Stimulated activated effector memory CD8-positive, alpha-beta T cell treated with anti-CD3 and anti-CD28 coated beads, Interleukin-12 subunit alpha, Interleukin-12 subunit beta, amount 100 ng/mL, for 72 hours (primary cell): ENCODE measurements at places on chromosomes 4 and X.

- no peak for DNase-seq
Observed at GRCh38 chr4:170015285-170015684, 10.9 kb downstream of the MFAP3L start.

DNA sequence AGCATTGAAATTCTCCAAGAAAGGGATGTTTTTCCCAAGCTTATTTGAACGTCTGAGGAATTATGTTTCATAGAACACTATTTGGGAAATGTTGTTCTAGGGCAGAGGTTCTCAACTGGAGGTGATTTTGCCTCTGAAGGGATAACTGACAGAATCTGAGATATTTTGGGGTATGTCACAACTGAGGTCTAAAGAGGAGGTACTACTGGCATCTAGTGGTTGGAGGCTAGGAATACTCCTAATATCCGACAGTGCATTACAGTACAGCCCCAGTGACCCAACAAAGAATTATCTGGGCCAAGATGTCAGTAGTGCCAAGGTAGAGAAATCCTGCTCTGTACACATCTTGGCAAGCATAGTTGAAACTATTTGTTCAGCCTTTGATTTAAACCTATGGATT is 6.4 kb downstream of the HSPA4L start:
- DNase-seq, result no peak

DNA sequence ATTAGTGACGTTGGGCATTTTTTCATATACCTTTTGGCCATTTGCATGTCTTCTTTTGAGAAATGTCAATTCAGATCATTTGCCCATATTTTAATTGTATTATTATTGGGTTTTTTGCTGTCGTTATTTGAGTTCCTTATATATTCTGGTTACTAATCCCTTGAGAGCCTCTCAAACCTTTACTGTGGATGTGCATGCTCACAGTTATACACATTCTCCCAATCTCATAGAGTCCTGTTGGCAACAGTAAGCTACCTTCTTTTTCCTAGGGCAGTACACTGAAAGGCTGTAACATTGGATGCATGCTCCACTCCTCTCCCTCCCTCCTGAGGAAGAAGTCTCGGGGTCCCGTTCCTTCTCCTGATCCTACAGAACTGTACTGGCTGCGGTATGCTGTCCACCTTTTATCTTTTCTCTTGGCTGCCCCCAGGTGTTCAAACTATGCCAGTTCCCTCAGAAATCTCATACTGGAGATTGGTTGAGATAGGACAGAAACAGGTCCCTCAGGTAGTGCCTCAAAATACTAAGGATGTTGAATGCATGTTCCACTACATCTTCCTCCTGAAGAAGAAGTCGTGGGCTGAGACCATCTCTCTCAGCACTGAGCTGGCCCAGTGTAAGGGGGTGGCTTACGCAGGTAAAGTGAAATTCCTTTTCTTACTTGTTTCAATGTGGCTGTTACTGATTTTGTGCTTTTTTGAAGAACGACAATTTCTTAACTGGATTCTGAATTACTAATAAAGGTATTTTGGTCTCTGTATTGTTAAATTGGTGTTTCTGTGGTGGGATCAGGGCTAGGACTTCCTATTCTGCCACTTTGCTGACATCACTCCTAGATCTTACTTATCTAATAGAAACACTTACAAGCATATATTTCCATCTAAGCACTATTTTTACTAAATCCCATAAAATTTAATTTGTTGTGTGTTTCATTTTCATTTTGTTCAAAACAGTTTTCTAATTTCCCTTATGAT is 145.4 kb upstream of the HUWE1 start:
- peak; percentile 7 for DNase-seq

GRCh38 chrX:3549411-3549911 is 164.0 kb downstream of the PRKX start:
- no peak for DNase-seq

GRCh38 chr4:1414831-1415680 is 8.8 kb upstream of the NKX1-1 start:
- no peak for DNase-seq

DNA sequence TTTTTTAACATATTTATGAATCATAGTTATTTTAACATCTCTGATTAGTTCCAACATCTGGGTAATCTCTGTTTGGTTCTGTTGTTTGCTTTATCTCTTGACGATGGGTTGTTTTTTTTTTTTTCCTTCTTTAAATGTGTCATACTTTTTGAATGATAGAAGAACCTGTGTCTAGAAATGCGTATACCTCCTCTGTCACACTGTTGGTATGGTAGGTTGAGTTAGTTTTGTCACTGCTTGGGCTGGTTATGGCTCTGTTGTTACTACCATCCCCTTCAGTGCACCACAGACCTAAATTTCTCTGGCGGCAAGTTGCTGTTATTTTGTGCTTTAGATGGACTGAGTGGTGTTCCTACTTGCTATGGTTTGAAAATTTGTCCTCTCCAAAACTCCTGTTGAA is 16.8 kb downstream of the STIM2 start:
- DNase-seq, result no peak

DNA sequence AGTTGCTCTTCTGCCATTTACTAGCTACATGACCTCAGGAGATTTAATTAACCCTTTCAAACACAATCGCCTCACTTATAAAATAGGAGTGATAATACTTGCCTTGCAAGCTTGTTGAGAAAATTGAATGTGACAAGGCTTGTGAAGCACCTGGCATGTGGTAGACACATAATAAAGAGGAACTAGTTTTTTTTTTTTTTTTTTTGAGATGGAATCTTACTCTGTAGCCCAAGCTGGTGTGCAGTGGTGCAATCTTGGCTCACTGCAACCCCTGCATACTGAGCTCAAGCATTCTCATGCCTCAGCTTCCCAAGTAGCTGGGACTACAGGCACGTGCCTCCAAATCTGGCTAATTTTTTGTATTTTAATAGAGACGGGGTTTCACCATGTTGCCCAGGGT is 73.7 kb upstream of the STIM2 start:
- no peak for DNase-seq

GRCh38 chr4:53376900-53377299 is 541 bp upstream of the FIP1L1 start:
- DNase-seq, result no peak

DNA sequence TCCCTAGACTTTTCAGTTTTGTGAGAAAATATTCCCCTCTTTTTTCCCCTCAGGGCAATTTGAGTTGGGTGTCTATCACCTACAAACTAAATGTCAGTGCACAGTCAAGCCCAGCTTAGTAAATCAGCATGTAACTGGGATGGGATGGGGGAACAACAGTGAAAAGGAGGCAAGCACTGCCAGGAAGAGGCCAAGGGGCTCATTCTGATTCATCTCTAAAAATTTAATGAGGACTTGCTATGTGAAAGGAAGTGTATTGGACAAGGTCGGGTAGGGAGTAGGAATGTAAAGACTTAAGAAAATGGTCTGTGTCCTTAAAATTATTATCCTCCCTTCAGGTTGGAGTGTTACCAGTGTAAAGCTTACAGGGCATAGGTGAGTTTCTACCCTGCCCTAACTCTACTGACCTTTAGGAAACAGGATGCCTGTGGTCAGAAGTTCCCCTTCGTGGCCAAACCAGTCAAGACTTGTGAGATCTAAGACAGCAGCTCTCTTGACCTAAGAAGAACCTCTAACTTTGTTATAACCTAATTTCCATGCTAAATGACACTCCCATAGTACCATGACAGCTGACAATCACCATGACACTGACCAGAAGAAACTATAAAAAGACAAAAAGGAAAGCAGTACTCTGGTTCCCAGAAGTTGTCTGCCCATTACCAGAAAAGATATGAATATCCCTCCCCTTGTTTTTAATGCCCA is 194.4 kb upstream of the LDB2 start:
- no peak for DNase-seq

DNA sequence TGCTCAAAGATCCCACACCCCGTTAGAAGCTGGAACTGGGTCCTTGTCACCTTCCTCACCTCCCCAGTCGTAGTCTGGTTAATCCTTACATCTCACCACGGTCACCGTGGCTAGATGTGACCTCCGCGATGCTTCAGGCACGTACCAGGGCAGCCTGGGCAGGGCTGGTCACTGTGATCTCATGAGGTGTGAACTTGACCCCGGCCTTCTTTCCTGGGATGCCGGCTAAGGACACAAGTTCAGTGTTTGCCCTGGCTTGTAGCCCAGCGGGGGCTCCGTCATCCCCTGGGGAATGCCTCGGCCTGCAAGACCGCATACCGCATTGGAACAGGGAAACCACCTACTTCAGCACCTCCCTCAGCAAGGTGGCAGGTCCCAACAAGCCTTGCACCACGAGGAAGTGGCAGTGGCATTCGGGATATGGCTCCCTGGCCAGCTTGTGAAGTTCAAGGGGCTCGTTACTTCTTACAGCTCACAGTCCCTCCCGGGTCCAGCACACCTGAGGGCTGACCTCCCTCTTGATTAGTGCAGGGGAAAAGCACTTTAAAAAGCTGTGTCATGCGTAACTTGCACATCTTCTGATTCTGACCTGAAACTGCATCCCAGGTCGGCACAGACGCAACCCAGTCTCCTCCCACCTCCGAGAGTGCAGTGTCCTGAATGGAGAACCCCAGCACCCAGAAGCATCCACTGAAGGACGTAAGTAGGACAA is 25.9 kb downstream of the NOP14 start:
- DNase-seq, result peak; percentile 15

- DNase-seq, result no peak
Observed at GRCh38 chr4:68673143-68673542, 2.7 kb upstream of the UGT2B15 start.

DNA sequence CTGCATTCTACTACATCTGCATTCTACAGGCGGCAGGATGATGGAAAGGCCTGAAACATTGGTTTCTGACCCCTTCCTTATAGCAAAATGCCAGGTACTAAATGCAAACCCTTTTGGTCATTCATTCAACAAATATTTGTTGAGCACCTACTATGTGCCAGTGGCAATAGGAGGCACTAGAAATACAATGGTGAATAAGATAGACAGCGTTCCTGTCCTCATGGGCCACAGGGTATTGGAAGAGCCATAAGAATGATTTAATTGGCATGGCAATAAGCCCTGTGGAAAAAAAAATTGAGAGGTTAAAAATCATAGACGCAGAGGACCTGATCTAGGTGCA is 17.3 kb upstream of the LAP3 start:
- DNase-seq, result no peak

GRCh38 chr4:73213916-73214653 is 44.5 kb downstream of the ANKRD17 start:
- no peak for DNase-seq

- DNase-seq, result no peak
Observed at GRCh38 chrX:68647156-68647957, at the start of gene STARD8. Gene STARD8, plus strand, starts transcription at chrX:68647666. Its CDS starts 217 bp downstream, at chrX:68647883.

GRCh38 chr4:36168127-36168878 is 76.0 kb downstream of the ARAP2 start:
- DNase-seq, result no peak

DNA sequence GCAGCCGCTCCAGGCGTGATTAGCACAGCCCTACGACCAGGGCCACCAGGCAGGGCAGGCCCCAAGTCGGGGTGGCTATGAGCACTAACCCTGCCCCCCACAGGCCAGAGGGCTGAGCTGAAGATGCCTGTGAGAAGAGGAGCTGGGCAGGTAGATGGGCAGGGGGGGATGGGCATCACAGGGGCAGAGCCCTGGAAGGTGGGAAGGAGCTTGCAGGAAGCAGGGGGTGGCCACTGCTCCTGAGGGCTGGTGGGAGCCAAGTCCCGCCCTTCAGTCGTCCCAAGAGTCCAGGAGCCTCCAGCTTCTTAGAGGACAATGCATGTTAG is 7.3 kb upstream of the MXD4 start:
- no peak for DNase-seq

- DNase-seq, result no peak
Observed at GRCh38 chr4:88441696-88442095, 15.2 kb upstream of the HERC5 start.

GRCh38 chr4:187887906-187888305 is 107.7 kb upstream of the ZFP42 start:
- no peak for DNase-seq

DNA sequence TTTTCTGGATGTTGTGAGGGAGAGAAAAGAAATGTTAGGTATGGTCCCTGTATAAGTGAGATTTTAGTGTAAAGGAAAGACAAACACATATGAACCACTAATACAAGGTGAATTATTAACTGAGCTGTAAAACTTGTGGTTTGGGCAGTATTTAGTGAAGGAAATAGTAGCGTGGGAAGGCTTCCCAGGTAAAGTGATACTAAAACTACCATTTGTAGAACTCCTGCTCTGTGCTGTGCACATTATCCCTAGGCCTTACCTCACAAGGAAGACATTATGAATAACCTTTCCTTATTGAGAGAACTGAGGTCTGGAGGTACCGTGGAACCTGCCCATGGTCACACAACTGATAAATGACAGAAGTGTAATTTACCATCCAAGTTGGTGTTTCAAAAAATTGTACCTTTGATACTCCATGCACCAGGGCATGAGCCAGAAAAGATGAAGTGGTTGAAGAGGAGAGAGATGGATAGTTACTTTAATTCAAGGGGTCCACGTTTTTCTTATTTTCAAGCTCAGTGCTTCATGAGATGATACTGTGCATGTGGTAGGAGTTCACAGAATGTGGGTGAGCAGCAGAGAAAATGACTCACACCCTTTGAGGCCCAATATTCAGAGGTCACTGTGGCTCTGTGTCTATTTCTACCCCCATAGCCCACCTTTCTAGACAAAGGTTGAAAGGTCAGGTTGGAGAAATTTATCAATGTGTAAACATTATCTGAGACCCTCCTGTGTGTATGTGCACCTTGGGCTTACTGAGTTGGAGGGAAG is 2.6 kb upstream of the VSIG4 start:
- DNase-seq, result no peak

- DNase-seq, result no peak
Observed at GRCh38 chr4:118814058-118814457, 21.9 kb downstream of the SEC24D start.

DNA sequence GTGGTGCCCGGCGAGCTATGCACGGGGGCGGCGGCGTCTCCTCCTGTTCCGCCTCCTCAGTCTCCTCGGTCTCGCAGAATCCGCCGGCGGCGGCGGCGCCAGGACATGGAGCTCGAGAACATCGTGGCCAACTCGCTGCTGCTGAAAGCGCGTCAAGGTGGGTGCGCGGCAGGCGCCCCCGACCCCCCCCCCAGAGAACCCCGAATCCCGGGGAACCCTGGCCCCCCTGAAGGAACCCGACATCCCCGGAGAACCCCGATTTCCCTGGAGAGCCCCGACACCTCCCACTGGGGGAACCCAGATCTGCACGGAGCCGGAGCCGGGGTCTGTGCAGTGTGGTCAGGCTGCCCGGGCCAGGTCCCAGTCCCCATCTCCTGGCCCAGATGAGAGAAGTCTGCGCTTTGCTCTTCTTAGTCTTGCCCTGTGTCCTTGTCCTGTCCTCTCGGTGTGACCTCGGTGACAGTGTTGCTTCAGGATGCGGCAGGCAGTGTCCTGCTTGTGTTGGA is 648 bp downstream of the GRK4 start:
- no peak for DNase-seq

GRCh38 chr4:38268108-38268820 is 308.1 kb downstream of the PTTG2 start:
- no peak for DNase-seq

GRCh38 chr4:74891037-74891436 is 41.9 kb upstream of the PARM1 start:
- DNase-seq, result no peak

DNA sequence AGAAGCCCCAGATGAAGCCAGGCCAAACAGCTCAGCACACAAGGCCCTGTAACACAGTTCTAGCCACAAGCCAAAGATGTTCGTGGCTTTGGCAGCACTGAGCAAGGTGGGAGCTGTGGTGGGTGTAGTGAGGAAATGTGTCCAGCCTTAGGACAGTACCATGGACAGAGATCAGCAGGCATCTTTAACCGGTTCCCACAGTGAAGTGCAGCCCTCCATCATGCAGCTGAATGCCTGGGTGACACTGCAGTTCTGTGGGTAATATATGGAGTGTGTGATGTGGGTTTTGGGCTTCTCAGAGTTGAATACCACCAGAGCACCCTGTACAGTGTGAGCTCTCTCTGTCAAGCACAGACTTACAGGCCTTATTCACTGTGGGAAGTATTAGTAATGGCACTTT is 6.0 kb upstream of the NEXMIF start:
- no peak for DNase-seq
